ENCODE measurements at places on chromosomes 3 and 15.
A peak's percentile ranks its signal among the peaks of the same experiment; 100 is the strongest.

DNA sequence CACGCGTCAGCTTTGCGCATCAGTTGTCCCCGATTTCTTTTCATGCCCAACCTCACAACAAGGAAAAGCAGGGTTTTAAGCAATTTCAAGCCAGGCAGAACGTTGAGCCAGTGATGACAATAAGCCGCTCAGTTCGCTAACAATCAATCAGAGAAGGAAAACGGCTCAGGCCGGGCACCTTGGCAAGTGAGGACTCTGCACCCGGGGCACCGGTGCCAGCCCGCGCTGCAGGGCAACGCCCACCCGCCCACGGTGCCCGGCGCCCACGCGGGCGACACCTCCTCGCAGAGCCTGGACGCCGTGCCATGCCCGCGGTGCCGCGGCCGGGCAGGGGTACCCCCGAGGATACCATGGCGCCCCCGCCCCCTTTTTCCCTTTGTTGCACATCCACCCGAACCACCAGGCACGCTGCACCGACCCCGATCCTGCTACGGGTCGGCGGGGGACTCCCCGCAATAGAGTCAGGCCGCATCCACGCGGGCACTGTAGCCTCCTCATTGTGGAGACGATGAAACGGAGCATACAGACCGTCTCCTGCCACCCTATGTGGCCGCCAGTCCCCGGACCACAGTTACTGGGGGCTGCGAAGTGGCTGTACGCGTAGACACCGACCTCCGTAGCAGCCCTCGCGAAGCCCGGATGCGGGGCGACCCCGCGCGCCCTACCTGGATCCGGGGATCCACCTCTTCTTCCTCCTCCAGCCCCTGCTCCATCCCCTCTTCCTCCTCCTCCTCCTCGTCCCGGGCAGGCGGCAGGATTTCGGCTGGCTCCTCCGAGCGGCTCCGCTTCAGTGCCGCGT, 581 bp downstream of the SH3BP5 start:
- no peak for DNase-seq
- peak overlapping the region; percentile 95 for H3K4me3 ChIP-seq
- no peaks in the 10 kb centered on the region for H3K36me3 ChIP-seq
- no peaks in the 10 kb centered on the region for H3K27me3 ChIP-seq

- no peak overlapping the region for H3K27ac ChIP-seq
- no peaks in the 10 kb centered on the region for H3K36me3 ChIP-seq
- DNase-seq, result no peak
- H3K4me3 ChIP-seq, result no peak overlapping the region
- H3K4me1 ChIP-seq, result peaks cover 68% of the 10 kb centered on the region
- no peaks in the 10 kb centered on the region for H3K27me3 ChIP-seq
These were observed 138.3 kb downstream of the CMSS1 start for GRCh38 chr3:99955773-99956562.

- no peak overlapping the region for H3K27ac ChIP-seq
- H3K36me3 ChIP-seq, result peaks cover 13% of the 10 kb centered on the region
- no peaks in the 10 kb centered on the region for H3K27me3 ChIP-seq
- no peak for DNase-seq
- H3K4me1 ChIP-seq, result peaks cover 8% of the 10 kb centered on the region
- no peak overlapping the region for H3K4me3 ChIP-seq
These were observed 7.2 kb downstream of the RPL22L1 start for GRCh38 chr3:170862618-170863374.

- H3K27ac ChIP-seq, result no peak within 1 kb of the TSS
- no peaks in the 10 kb centered on the region for H3K4me1 ChIP-seq
- no peaks in the 10 kb centered on the region for H3K27me3 ChIP-seq
- DNase-seq, result no peak
These were observed at the start of gene PYDC2 for GRCh38 chr3:191461113-191461595. Gene PYDC2, plus strand, starts transcription at chr3:191461163. Its CDS starts 0 bp downstream, at chr3:191461163.

GRCh38 chr15:85005319-85005718, 23.7 kb downstream of the PDE8A start:
- H3K36me3 ChIP-seq, result no peaks in the 10 kb centered on the region
- no peak for DNase-seq
- no peak overlapping the region for H3K27ac ChIP-seq
- H3K4me1 ChIP-seq, result peaks cover 31% of the 10 kb centered on the region

DNA sequence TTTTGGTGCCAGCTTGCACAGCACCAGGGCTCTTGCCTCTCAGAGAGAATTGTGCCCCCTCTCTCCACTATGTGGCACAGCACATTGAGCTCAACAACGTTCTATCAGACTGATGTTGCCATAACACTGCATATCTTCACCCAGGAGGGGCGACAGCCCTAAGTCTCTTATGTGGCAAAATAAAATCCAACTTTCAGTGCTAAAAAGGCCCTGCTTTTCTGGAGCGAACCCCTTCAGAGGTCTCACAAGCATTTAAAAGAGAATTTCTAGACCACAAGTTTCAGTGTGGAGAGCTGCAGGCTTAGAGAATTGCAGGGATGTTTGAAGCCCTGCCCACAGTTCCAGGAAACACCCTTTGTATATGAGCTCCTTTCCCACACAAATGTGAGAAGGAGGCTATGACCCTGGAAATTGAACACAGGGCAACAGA, 85.5 kb downstream of the LIPC start:
- DNase-seq, result no peak
- peaks cover 12% of the 10 kb centered on the region for H3K4me1 ChIP-seq
- no peaks in the 10 kb centered on the region for H3K27me3 ChIP-seq
- H3K27ac ChIP-seq, result no peak overlapping the region
- no peaks in the 10 kb centered on the region for H3K36me3 ChIP-seq

- no peak overlapping the region for H3K27ac ChIP-seq
- no peak overlapping the region for H3K4me3 ChIP-seq
- no peaks in the 10 kb centered on the region for H3K36me3 ChIP-seq
- H3K4me1 ChIP-seq, result peaks cover 19% of the 10 kb centered on the region
- no peak for DNase-seq
These were observed 72.1 kb downstream of the NOX5 start for GRCh38 chr15:69086427-69087204.

- no peaks in the 10 kb centered on the region for H3K36me3 ChIP-seq
- H3K27ac ChIP-seq, result no peak overlapping the region
- no peaks in the 10 kb centered on the region for H3K4me1 ChIP-seq
- H3K4me3 ChIP-seq, result no peak overlapping the region
These were observed 163.6 kb downstream of the CTNNB1 start for GRCh38 chr3:41362638-41363559.

DNA sequence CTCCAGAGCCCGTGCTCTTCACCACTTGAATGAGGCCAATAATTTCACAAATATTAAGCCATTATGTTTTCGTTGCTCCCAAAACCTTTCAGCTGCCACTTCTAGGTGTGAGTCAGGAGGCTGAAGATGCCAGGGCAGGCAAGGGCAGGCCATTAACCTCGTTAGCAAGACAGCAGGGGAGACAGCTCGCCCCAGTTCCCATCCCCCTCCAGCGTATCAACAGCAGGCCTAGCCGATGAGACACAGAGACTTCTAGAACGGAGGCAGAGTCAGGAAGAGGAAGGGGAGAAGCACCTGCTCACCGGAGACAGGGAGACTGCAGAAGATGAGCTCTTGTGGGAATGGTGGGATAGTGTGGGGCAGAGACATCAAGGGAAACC, 28.0 kb upstream of the PLA2G4E start:
- no peak for DNase-seq
- H3K4me1 ChIP-seq, result no peaks in the 10 kb centered on the region
- H3K27me3 ChIP-seq, result no peaks in the 10 kb centered on the region

- no peaks in the 10 kb centered on the region for H3K27me3 ChIP-seq
- H3K27ac ChIP-seq, result peak overlapping the region; percentile 100
- H3K4me3 ChIP-seq, result peak overlapping the region; percentile 91
- no peaks in the 10 kb centered on the region for H3K36me3 ChIP-seq
- peaks cover 24% of the 10 kb centered on the region for H3K4me1 ChIP-seq
These were observed 432 bp upstream of the LPP start for GRCh38 chr3:188153437-188154013.

- no peak overlapping the region for H3K4me3 ChIP-seq
- no peak for DNase-seq
- no peaks in the 10 kb centered on the region for H3K27me3 ChIP-seq
- no peak overlapping the region for H3K27ac ChIP-seq
- no peaks in the 10 kb centered on the region for H3K36me3 ChIP-seq
These were observed 402.4 kb downstream of the MAGI1 start for GRCh38 chr3:65636326-65636725.

DNA sequence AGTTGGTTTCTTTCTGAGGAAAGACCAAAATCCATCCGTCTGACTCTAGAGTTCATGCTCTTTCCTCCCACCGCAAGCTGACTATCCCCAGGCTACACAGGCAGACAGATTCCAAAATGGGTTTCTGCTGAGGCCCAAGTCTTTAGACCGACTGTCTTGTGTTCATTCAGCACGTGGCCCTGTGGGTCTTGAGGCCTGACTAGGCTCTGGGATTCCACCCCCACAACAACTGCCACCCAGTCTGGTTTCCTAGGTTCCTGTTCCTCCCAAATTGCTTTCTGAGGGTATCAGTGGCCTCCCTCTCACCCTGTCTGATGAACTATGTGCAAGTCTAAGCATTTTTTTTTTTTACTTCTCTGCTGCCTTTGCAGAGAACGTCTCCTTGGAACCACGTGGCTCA, 67.7 kb downstream of the CYP19A1 start:
- H3K4me1 ChIP-seq, result no peaks in the 10 kb centered on the region
- no peak overlapping the region for H3K27ac ChIP-seq
- DNase-seq, result no peak
- H3K27me3 ChIP-seq, result no peaks in the 10 kb centered on the region
- no peaks in the 10 kb centered on the region for H3K36me3 ChIP-seq
- no peak overlapping the region for H3K4me3 ChIP-seq

DNA sequence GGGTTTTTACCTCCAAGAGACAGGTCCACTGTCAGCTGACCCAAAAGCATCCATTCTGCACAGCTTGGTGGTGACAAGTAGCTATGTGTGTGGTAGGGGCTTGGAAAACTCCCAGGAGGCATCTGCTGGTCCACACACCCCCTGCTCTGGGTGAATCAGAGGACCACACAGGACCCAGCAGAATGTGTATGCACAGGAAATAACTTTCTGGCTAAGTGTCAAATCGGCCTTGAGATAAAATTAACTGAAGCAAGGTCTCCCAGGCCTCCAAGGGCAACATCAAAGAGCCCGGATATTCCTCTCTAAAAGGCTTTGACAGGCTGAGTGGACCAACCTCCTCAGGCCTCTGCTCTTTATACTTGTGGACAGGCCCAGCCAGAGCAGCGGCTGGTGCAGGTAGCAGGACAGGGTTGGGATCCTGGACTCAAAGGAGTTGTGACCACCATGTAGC, 66.5 kb downstream of the CTNNB1 start:
- no peaks in the 10 kb centered on the region for H3K27me3 ChIP-seq
- H3K27ac ChIP-seq, result no peak overlapping the region
- no peak for DNase-seq
- no peak overlapping the region for H3K4me3 ChIP-seq
- H3K4me1 ChIP-seq, result no peaks in the 10 kb centered on the region

DNA sequence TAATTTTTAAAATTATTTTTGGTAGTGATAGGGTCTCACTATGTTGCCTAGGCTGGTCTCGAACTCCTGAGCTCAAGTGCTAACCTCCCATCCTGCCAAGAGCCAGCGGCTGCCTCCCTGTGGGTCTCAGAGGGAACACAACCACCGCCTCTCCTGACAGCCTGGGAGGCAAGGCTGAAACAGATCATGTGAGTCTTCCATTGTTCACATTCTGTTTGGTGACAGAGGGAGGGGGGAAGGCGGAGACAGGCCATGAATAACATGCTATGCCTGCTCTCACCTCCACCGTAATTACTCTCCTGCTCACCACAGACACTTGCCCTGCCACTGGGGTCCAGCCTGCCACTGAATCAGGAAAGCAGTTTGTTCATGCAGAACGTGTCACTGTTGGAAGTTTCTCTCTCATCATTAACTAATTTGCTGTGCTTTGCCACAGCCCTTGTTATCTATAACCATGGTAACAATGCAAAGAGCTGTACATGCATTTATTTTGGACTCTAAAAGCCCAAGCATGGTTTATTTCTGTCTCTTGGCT, 78.4 kb upstream of the RASGRF1 start:
- peaks cover 4% of the 10 kb centered on the region for H3K4me1 ChIP-seq
- H3K4me3 ChIP-seq, result no peak overlapping the region
- no peaks in the 10 kb centered on the region for H3K36me3 ChIP-seq

GRCh38 chr3:18732474-18732873, 307.3 kb upstream of the SATB1 start:
- no peak for DNase-seq
- no peaks in the 10 kb centered on the region for H3K27me3 ChIP-seq
- H3K4me3 ChIP-seq, result no peak overlapping the region
- H3K27ac ChIP-seq, result no peak overlapping the region

DNA sequence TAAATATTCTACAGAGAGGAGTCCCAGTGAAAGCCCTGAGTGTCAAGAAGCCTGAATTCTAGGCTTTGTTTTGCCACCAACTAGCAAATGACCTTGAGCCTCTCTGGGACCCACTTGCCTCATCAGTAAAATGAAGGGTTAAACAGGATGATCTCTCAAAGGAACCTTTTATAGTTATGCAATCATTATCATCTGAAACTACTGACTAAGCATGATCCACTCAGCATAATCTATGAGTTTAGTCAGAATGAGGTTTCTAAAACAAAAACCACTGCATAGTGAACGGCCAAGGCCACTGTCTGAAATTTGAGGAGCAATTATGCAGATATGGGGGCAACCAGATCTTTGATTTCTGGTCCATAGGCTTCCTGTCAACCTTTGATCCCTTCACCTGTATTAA, 319.0 kb downstream of the MECOM start:
- H3K4me1 ChIP-seq, result peaks cover 25% of the 10 kb centered on the region
- no peak overlapping the region for H3K27ac ChIP-seq
- DNase-seq, result no peak

- peak overlapping the region; percentile 77 for H3K27ac ChIP-seq
- H3K27me3 ChIP-seq, result no peaks in the 10 kb centered on the region
- peaks cover 11% of the 10 kb centered on the region for H3K4me1 ChIP-seq
- peak overlapping the region; percentile 70 for H3K4me3 ChIP-seq
- no peaks in the 10 kb centered on the region for H3K36me3 ChIP-seq
- peak; percentile 65 for DNase-seq
These were observed 79.1 kb upstream of the MEF2A start for GRCh38 chr15:99486371-99487336.

DNA sequence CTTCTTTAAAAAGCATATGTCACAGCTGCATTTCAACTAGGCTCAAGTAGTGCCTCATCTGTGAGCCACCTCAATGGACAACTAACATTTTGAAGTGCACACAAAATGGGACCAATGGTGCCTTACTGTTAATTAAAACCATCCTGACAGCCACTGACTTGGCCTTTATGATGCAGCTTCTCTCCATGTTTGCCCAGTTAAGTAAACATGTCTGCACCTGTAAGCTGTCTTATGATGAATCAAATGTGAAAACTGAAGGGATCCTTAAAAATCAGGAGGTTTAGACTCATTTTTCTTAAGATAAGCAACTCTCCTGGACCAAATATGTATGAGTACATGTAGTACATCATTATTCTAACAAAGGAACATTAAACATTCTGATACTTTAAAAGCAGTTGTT, 861.6 kb downstream of the ROBO1 start:
- H3K27me3 ChIP-seq, result no peaks in the 10 kb centered on the region
- no peaks in the 10 kb centered on the region for H3K4me1 ChIP-seq
- no peak overlapping the region for H3K27ac ChIP-seq
- H3K36me3 ChIP-seq, result no peaks in the 10 kb centered on the region
- no peak for DNase-seq

DNA sequence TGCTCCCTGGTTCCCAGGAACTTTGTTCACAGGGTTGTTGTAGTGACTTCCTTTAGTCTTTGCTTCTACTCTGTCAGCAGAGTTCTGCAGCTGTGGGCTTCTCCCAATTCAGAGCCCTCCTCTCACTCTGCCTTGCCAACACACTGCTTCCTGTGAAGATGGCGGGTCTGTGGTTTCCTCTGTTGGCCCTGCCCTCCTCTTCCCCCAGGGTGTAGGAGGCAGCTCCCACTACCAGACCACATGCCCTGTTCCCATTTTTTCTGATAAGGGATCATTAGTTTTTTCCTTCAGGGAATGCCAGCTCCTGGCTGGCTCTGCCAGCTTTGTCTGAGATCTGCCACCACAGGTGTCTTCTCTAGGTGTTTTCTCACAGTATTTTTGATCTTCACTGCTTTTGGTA, 12.7 kb downstream of the SPSB4 start:
- H3K4me1 ChIP-seq, result no peaks in the 10 kb centered on the region
- no peak overlapping the region for H3K4me3 ChIP-seq
- no peak overlapping the region for H3K27ac ChIP-seq
- no peaks in the 10 kb centered on the region for H3K36me3 ChIP-seq
